IPS DF 6.9 (cell line): ENCODE measurements at places on chromosomes 2 and 18.

- peak; percentile 61 for DNase-seq
These were observed 43.4 kb upstream of the MTCL1 start for GRCh38 chr18:8661754-8662559.

GRCh38 chr18:22439447-22439846 lies 21.7 kb upstream of the CTAGE1 start:
- DNase-seq = no peak

GRCh38 chr2:64448041-64448426 lies 5.9 kb upstream of the LGALSL start:
- DNase-seq = no peak

GRCh38 chr2:120624738-120625446 lies 110.8 kb upstream of the GLI2 start:
- DNase-seq = no peak

- DNase-seq = no peak
These were observed 536.7 kb downstream of the TNS1 start for GRCh38 chr2:217466104-217466503.

GRCh38 chr2:140589273-140589672 lies 1541.5 kb downstream of the LRP1B start:
- no peak for DNase-seq

GRCh38 chr2:236169741-236170589 lies 1.8 kb upstream of the GBX2 start:
- no peak for DNase-seq

- no peak for DNase-seq
These were observed 94.9 kb downstream of the MBD2 start for GRCh38 chr18:54129448-54130067.

- no peak for DNase-seq
These were observed 144.4 kb upstream of the THUMPD2 start for GRCh38 chr2:39923455-39923854.

DNA sequence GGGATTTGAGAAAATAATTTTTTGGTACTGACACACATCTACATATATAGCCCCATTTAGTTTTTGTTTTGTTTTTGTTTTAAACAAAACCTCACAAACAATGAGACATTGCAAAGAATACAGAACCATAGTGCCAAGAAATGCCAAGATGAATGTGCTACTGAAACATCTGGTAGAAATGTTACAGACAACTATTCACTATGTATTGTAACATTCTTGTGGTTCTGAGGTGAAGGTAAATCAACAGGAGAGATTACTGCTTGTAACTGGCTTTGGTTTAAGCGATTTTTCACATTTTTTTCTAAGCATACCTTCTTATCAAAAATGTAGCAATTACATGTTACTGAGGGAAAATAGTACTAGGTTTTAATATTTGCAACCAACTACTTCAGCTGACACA lies 281.3 kb downstream of the ZNF804A start:
- no peak for DNase-seq

DNA sequence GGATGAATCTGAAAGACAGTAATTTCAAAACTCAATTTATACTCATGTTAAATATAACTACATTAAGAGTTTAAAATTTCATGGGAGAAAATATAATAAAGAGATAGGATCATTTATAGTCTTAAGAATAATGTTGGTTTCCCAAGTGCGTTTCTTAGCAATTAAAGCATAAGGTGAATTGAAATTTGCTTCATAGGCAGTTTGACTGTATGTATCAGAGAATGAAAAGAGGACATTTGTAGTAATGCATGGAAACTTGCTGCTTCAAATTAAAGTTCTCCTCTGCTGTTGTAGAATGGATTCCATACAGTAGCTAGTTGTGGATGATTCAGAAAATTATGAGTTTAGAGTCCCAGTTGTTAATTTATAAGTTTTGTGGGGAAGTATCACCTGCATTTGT lies 68.1 kb downstream of the NUP35 start:
- no peak for DNase-seq

- DNase-seq = no peak
These were observed 144.0 kb downstream of the LDLRAD4 start for GRCh38 chr18:13362607-13363006.

DNA sequence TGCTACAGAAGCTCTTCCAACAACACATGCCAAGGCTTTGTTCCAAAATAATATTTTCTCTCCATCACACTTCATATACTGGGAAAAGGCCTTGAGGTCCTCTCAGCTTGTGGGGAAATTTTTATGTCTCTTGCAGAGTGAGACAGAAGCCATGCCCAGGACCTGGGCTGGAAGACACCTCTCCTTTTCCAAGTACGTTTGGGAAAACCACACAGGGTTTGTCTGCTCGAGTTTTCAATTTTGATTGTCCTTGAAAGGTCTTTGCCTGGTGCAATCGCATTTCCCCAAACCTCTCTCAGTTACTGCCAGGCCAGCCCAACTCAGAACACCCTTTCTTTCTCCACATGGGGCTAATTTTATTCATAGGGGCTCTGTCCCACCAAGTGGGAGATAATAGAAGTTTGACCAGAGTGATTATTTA lies 272.2 kb downstream of the OSR1 start:
- peak; percentile 50 for DNase-seq
